Thymus (tissue), 14 donors: ENCODE measurements at places on chromosomes 3 and 15. TPM values are rescaled to one million over a fixed set of nuclear protein-coding genes. Genes with fewer than 3 reads are reported as not detected.

DNA sequence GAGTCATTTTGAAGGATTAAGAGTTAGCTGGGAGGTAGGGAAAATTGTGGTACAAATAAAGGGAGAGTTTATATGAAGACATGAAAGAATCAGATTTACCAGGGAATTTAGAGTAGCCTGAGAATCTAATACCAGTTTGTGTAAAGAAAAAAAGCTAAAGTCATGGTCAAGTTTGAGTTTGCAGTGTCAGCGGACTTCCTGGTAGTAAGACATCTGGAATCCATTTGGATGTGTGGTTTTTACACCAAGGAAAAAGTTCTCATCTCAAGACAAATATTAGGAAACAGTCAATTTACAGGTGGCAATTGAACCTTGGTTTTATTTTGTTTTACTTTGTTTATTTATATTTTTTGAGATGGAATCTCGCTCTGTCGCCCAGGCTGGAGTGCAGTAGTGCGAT lies 1.5 kb upstream of the P2RY12 start:
- no peak for DNase-seq

DNA sequence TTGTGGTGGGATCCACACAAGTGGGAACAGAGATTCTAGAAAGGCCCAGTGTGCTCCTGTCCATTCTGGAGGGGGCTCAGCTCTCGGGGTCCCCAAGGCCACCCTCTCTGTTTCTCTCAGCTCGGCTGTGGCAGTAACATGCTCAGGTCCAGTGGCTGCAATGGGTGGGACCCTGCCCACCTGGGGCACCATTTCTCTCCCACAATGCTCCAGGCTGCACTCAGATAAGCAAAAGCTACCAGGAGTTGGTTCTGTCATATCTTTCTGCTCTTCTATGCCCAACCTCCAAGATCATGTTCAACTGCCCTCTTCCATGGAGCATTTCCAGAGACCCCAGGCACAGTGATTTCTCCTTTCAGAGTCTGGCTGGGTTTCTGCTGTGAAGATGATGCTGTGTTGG lies 40.8 kb downstream of the ITGA11 start:
- DNase-seq, result no peak

GRCh38 chr3:101223016-101223415 lies 97.4 kb downstream of the IMPG2 start:
- DNase-seq, result no peak

- DNase-seq, result no peak
Observed at GRCh38 chr3:141941093-141941492, 64.7 kb downstream of the ATP1B3 start.

DNA sequence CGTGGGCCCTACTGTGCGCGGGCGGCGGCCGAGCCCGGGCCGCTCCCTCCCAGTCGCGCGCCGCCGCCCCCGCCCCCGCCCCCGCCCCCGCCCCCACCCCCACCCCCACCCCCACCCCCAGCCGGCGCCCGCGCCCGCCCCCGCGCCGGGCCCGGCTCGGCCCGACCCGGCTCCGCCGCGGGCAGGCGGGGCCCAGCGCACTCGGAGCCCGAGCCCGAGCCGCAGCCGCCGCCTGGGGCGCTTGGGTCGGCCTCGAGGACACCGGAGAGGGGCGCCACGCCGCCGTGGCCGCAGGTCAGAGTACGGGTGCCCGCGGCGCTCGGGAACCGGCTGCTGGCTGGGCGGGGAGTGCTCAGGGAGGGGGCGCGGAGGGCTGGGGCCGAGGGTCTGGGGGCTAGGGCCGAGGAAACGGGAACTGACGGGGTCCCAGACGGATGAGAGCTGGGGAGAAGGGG lies 1.1 kb upstream of the PPARG start:
- no peak for DNase-seq

DNA sequence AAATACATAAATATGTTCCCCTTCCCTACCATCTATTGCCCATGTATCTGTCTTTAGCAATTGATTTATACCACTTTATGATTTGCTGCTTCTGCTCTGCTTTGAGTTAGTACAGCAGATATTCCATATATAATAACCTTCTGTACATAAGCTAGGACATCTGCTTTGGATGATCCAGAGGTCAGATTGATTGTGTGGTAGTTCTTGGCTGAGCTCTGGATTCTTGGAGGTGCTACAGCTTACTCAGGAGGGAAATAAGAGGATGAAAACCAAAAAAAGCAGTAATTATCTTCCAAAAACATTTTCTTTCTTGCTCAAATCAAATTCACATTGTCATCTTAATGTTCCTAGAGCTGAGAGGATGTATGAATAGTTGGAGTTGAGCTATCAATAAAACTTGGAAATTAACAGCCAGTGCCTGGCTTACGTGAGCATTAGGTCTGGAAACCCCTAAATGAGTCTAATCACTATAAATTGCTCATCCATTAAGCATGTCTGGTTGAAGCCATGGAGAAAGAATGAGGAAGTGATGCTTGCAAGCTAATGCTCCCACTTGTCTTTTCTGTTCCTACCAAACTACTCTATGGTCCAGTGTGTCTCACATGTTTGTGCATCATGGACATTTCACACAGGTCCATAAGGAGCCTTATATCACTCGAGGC lies 36.3 kb upstream of the TMEM42 start:
- DNase-seq, result no peak

GRCh38 chr15:71448688-71449114 lies 333.4 kb downstream of the THSD4 start:
- no peak for DNase-seq

Gene PARL
- total RNA-seq, result 42.0 TPM

Gene SST
- 1.3 TPM for total RNA-seq
